ENCODE measurements at places on chromosomes 13 and 19.

GRCh38 chr19:54670576-54671357 lies 8.0 kb downstream of the LILRB4 start:
- no peak for DNase-seq

DNA sequence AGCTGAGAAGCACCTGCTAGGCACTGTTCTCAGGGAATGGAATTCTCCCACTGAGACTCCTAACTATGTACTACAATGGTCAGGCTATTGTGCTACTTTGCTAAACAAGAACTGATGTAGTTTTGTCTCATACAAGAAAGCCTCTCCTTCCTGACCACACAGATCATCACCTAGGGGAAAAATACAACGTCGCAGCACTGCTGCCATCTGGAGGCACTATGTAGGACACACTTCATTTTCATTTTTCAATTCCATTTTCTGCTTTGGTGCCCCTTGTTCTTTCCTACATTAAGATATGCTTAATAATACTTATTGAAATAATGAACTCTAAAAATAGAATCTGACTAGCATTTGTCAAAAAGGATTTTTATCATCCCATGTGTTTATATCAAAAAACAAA lies 21.1 kb downstream of the PROSER1 start:
- no peak for DNase-seq

GRCh38 chr19:3835055-3835435 lies 33.8 kb downstream of the ZFR2 start:
- DNase-seq: no peak

DNA sequence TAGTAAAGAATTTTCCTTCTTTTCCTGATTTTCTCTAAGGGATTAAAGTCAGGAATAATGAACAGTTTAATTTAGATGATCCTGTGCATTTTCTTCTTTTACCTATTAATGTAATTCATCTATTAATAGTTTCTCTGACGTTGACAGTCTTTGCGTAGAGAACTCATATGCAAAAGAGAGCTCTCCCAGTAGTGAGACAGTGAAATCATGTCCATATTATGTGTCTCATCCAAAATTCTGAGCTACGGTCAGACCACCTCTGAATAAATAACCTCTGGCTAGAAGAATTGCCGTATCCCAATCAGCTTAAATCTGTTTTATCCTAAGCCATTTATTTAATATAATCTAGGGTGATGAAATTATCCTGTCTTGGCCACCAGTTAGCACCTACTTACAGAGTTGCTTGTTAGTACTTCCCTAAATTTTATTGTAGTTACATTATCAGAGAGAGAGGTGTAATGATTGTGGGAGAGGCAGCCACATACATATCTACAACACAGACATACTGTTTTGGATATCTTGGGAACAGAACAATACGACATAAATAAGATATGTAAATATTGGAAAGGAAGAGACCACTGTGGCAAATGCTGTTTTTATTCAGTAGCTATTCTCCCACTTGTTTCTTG lies 30.7 kb downstream of the PDS5B start:
- no peak for DNase-seq

DNA sequence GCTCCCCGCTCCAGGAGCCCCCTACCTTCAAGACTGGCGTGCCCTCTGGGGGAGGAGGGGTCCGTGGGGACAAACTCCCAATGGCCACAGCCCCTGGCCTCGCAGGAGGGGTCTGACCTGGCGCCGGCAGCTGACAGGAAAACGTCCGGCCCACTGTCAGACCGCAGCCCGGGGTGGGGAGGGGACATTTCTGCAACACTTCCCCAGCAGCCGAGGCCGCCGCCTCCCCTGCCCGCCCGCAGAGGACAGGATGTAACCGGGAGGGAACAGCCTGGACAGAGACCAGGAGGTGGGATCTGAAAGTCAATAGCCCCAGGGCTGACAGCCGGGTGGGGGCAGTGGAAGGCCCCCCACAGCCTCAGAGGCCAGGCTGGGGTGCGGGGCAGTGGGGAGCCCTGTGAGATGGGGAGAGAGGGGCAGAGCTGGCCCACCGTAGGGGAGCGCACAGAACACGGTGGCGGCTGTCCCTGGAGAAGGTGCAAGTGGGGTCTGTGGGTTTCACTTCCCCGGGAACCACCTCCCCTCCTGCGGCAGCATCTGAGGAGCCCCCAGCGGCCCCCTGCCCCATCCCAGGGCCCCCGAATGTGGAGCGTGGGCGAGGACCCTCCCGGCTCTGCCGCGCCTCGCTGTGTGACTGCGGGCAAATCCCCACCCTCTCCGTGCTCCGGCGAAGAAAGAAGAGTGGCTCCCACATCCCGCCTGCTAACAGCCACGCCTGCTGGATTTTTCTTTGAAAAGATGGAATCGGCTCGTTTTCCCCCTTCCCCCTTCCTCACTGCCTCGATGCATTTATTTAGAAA lies at the start of gene PEAK3:
Gene PEAK3, minus strand, starts transcription at position 114 of the 800 bp plus-strand sequence. CDS start 1,244 bp downstream, outside the sequence.
- DNase-seq: peak; percentile 57

DNA sequence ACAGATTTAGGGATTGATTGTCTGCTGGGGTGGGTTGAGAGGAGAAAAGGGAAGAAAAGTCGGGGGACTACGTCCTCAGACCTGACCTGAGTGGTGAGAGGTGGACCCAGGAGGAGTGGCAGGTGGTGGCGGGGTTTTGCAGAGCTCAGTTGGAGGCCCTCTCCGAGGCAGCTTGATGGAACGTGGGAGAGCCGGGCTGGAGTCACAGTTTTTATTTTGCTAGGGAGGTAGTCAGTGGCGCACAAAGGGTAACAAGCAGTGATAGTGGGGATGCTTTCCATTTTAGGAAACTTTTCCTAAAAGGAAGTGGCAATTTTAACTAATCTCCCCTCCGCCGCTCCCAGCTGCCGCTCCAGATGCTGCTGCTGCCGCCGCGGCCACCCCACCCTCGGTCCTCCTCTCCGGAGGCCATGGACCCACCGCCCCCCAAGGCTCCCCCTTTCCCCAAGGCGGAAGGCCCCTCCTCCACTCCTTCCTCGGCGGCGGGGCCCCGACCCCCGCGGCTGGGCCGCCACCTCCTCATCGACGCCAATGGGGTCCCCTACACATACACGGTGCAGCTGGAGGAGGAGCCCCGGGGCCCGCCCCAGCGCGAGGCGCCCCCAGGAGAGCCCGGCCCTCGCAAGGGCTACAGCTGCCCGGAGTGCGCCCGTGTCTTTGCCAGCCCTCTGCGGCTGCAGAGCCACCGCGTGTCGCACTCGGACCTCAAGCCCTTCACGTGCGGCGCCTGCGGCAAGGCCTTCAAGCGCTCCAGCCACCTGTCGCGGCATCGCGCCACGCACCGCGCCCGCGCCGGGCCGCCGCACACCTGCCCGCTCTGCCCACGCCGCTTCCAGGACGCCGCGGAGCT lies 1.1 kb upstream of the ZNF581 start:
- peak; percentile 28 for DNase-seq
